Endothelial cell of umbilical vein (primary cell): ENCODE measurements at places on chromosomes 5 and 9. TPM values are rescaled to one million over a fixed set of nuclear protein-coding genes. Genes with fewer than 3 reads are reported as not detected.

DNA sequence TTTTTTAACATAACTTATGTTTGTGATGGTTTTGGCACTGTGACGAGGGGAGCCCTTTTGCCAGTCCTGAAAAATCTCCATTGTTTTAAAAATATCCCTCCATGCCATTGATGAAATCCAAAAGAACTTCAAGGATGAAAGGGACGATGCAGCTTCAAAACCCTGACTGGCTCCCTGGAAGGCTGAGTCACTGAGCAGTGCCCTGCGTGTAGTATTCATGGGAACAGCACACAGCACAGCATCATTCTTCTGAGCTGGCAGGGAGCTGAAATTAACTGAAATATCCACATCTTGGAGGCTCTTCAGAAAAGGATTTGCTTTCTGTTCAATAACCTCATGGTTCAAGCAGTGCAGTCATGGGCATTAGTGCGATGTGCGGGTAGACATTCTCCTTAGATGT is 29.7 kb downstream of the PDE4D start:
- no peaks in the 10 kb centered on the region for H3K36me3 ChIP-seq
- H3K4me1 ChIP-seq = no peaks in the 10 kb centered on the region
- no peak overlapping the region for H3K27ac ChIP-seq
- H3K4me3 ChIP-seq = no peak overlapping the region

- peaks cover 4% of the 10 kb centered on the region for H3K4me1 ChIP-seq
- no peaks in the 10 kb centered on the region for H3K36me3 ChIP-seq
- no peak overlapping the region for H3K27ac ChIP-seq
- no peak overlapping the region for H3K4me3 ChIP-seq
- no peak for DNase-seq
Observed at GRCh38 chr5:64827703-64828102, 59.0 kb downstream of the CWC27 start.

- H3K27me3 ChIP-seq = no peaks in the 10 kb centered on the region
- H3K36me3 ChIP-seq = peaks cover 9% of the 10 kb centered on the region
- H3K4me1 ChIP-seq = peaks cover 11% of the 10 kb centered on the region
- no peak overlapping the region for H3K4me3 ChIP-seq
- DNase-seq = no peak
Observed at GRCh38 chr9:92727716-92728700, 36.6 kb downstream of the BICD2 start.

- H3K27me3 ChIP-seq = no peaks in the 10 kb centered on the region
- no peak overlapping the region for H3K27ac ChIP-seq
- DNase-seq = no peak
- H3K4me3 ChIP-seq = no peak overlapping the region
- no peaks in the 10 kb centered on the region for H3K36me3 ChIP-seq
Observed at GRCh38 chr9:3391414-3391813, 134.4 kb downstream of the RFX3 start.

GRCh38 chr5:146796911-146797310 is 81.6 kb downstream of the PPP2R2B start:
- no peaks in the 10 kb centered on the region for H3K4me1 ChIP-seq
- H3K36me3 ChIP-seq = no peaks in the 10 kb centered on the region
- no peak for DNase-seq

- DNase-seq = no peak
- H3K4me1 ChIP-seq = no peaks in the 10 kb centered on the region
- no peaks in the 10 kb centered on the region for H3K27me3 ChIP-seq
- H3K4me3 ChIP-seq = no peak overlapping the region
- no peaks in the 10 kb centered on the region for H3K36me3 ChIP-seq
Observed at GRCh38 chr9:7316967-7317366, 482.6 kb downstream of the DMAC1 start.

DNA sequence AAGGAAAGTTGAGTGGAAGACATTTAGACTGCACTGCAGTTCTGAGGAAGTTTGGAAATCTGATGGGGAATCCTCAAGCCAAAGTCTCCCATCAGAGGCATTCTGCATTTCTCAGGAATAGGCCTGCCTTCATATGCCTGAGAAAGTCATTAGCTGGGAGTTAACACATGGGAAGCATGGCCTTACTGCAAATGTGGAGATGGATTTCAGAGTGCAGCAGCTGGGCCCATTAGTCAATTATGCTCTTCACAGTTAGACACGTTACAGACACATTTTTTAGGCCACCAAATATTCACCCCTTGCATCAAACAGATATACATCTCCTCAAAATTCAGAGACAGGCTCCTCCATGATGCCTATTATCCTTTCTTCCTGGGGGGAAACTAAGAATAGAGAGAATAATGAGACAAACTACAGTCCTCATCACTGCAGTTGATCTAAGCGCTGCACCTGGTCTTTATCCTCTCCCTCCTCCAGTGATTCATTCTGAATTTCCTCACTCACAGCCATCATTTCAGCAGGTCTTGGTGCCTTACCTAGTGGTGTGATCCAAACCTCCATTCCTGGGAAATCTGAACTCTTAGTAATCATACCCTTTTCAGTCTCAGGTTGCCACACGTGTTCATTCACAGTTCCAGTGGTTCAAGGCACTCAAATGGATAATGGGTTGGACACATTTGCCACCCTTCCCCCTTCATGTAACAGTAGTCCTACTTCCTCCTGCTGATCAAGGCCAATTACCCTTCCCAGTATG is 47.9 kb upstream of the PPP2CA start:
- no peaks in the 10 kb centered on the region for H3K4me1 ChIP-seq
- DNase-seq = no peak
- H3K4me3 ChIP-seq = no peak overlapping the region
- H3K27ac ChIP-seq = no peak overlapping the region

GRCh38 chr9:34375901-34376595 is 650 bp downstream of the MYORG start:
- no peaks in the 10 kb centered on the region for H3K27me3 ChIP-seq
- DNase-seq = peak; percentile 42
- peak overlapping the region; percentile 65 for H3K4me3 ChIP-seq
- H3K4me1 ChIP-seq = peaks cover 10% of the 10 kb centered on the region
- no peaks in the 10 kb centered on the region for H3K36me3 ChIP-seq
- no peak overlapping the region for H3K27ac ChIP-seq

GRCh38 chr5:75521195-75521594 is 9.5 kb downstream of the POLK start:
- H3K36me3 ChIP-seq = no peaks in the 10 kb centered on the region
- H3K4me1 ChIP-seq = no peaks in the 10 kb centered on the region
- DNase-seq = no peak
- no peak overlapping the region for H3K27ac ChIP-seq

The SHOC1 gene
- total RNA-seq = not detected in 2 replicates
